EH (cell line): ENCODE measurements at places on chromosomes 1 and 21.
A peak's percentile ranks its signal among the peaks of the same experiment; 100 is the strongest.

- peak; percentile 56 for DNase-seq
Observed at GRCh38 chr21:40639616-40640194, 207.3 kb downstream of the DSCAM start.

DNA sequence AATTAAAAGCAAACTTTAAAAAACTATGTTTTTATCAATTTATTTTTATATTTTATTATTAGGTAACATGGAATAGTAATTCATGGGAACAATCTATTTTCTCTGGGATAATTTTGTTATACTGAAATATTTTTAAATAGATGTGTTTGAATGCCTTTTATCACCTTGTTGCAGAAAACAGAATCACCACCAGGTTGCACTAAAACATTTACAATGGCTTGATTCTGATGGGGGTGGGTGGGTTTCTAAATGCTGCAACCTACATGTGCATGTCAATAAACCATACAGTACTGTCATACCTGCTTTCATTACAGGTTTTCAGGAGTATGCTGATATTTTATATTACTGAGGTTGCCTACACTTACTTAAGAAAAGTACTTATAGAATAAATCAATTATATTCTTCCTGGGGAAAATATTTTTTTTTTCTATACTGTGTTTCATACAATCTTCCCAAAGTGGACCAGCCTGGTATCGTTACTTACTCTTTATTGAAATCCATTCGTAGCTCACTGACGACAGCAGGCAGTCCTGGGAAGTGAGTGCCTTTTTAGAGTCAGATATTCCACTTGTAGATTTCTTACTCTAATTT lies 132.8 kb downstream of the PTPRC start:
- peak; percentile 38 for DNase-seq

GRCh38 chr1:13950637-13951036 lies 250.6 kb downstream of the PRDM2 start:
- DNase-seq = no peak

DNA sequence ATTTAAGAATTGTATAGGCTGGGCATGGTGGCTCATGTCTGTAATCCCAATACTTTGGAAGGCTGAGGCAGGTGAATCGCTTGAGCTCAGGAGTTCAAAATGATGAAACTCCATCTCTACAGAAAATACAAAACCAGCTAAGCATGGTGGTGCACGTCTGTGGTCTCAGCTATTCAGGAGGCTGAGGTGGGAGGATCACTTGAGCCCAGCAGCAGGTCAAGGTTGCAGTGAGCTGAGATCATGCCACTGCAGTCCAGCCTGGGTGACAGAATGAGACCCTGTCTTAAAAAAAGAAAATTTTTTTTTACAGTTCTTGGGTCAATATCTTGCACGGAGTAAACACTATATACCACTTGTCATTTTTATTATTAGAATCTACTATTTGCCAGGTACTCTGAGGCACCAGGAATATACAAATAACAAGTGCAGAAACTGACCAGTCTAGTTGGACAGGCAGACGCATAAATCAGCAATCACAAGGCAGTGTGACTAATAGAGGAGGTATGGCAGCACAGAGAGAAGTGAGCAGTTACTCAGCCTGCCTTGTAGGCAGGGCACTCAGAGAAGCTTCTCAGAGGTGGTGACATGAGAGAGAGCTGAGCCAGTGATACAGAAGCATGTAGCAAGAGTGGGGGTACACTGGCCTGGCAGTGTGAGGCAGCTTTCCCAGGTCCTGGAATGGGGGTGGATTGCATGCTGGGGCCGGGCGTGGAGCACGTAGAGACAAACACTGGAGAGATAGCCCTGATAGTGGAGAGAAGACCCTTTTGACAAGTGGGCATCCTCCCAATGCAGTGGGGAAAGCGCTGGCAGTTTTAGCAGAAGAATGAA lies 8.0 kb downstream of the PHLDA3 start:
- peak; percentile 98 for DNase-seq

DNA sequence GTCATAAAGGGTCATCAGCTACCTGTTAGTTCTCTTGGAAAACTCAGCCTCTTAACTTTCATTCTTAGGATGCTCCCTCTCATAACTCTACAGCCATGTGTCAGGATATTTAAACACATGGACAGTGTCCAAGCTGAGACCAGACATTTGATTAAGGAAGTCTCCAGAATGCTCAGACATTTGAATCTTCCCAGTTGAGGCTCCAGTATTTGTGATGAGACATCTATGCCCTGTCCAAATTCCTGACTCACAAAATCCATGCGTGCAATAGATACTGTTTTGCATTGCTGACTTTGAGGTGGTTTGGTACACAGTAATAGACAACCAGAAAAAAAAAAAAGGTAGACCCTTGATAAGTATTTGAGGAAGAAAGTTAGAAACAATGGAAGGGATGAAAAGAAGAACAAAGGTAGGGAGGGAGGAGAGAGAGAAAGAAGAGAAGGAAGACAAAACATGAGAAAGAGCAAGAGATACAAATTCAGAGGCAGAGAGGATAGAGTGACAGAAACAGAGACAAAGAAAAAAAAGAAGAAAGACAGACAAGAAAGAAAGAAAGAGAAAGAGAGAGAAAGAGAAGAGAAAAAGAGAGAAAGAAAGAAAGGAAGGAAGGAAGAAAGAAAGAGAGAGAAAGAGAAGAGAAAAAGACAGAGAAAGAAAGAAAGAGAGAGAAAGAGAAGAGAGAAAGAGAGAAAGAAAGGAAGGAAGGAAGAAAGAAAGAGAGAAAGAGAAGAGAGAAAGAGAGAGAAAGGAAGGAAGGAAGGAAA lies 275.5 kb upstream of the PRMT6 start:
- peak; percentile 13 for DNase-seq

DNA sequence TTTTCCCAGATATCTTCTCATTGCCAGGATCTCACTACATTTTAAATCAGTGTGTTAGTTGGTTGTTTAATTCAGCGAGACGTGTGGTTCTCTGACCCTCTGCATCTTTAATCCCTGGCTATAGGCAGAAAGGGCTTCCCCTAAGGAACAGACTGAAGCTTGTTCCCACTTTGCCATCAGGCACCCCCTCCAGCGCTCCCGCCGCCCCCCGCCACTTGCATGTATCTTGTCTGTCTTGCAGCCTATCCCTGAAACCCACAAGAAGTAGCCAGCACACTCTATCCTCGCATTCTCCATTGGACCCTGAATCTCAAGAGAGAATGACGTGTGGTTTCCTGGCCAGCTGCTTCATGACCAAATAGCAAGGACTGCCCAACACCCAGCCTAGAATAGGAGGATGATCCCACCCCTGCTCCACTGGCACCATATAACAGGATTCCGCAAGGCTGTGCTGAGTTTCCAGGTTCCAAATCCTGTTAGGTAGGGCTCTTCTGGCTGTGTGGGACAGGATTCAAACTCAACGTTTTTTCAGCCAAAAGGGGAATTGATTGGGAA lies 7.8 kb downstream of the CLDN19 start:
- DNase-seq = no peak

- DNase-seq = no peak
Observed at GRCh38 chr1:7280347-7280960, 490.6 kb upstream of the VAMP3 start.

GRCh38 chr1:116299248-116299647 lies 73.8 kb upstream of the ATP1A1 start:
- no peak for DNase-seq

DNA sequence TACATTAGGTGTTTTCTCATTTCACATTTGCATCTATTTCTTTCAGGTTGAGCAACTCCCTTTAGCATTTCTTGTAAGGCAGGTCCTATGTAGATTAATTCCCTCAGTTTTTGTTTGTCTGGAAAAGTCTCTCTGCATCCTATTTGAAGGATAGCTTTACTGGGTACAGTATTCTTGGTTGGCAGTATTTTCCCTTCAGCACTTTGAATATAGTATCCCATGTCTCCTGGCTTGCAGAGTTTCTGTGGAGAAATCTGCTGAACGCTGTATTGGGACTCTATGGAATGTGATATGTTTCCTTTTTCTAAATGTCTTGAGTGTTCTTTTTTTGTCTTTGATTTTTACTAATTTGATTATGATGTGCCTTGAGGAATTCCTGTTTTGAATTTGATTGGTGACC lies 28.9 kb upstream of the FAM163A start:
- no peak for DNase-seq

- DNase-seq = no peak
Observed at GRCh38 chr1:165485716-165486115, 40.8 kb upstream of the RXRG start.

DNA sequence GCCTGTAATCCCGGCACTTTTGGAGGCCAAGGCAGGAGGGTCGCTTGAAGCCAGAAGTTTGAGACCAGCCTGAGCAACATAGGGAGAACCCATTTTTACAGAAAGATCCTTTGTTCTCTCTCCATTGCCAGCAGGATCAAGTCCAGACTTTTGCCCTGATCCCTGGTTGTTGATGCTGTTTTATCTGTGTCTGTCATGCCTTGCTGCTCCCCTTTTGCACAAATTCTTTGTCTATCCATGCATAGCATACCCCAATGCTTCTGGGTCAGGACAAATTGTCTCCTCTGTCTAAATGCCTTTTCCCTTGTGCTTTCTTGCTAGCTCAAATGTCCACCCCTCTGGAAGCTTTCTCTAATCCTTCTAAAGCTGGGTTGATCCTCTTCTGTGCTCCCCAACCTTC lies 25.3 kb upstream of the FAAH start:
- DNase-seq = no peak

GRCh38 chr1:247298124-247298481 lies 33.6 kb downstream of the ZNF496 start:
- DNase-seq = no peak

- no peak for DNase-seq
Observed at GRCh38 chr1:58352476-58353092, 193.9 kb downstream of the OMA1 start.

- DNase-seq = no peak
Observed at GRCh38 chr1:196007763-196008162, 600.5 kb downstream of the KCNT2 start.

DNA sequence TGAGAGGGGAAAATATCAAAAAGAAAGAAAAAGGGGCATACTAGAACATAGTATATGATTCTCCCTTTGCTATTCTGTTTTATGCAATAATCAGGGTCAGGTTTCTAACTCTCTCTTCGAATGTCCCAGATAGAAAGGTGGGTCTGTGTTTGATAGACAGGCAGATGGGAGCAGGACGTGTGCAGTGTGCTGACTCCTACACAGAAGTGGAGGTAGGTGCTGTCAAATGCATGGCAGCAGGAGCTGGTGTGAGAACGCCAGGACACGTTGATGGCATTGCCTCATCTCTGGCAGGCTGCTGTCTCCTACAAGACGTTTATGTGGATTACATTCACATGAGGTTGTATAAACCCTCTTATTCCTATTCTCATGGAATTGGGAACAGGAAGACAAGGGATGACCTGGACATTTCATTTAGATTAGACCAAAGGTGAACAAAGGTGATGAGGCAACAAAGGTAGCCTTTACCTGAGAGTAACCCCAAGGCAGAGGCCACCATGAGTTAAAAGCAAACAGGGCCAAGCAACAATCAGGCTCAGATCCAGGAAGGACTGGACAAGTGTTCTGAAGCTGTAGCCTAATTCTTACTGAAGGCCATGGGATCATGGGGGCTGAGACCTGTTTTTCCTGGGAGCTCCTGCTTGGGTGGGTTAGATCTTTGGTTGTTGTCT lies 37.8 kb downstream of the KCNK1 start:
- DNase-seq = no peak
